ENCODE measurements at places on chromosomes 3 and 15. TPM values are rescaled to one million over a fixed set of nuclear protein-coding genes. Genes with fewer than 3 reads are reported as not detected.

Gene PPIB
- 776 TPM for total RNA-seq

Gene RYR3
- total RNA-seq = 0.17 TPM

Gene GOLGA6L4
- total RNA-seq = 1.5 TPM

Gene DZIP1L
- total RNA-seq = 16.9 TPM

Gene MLH1
- 62.3 TPM for total RNA-seq

Gene STRIT1
- not detected for total RNA-seq

Gene SPINT1
- total RNA-seq = under 0.01 TPM

Gene GOLIM4
- total RNA-seq = 77.3 TPM

Gene ABHD10
- 38.5 TPM for total RNA-seq

Gene FOXL2
- under 0.01 TPM for total RNA-seq

Gene HACD2
- 22.0 TPM for total RNA-seq

Gene SKIC8
- total RNA-seq = 47.1 TPM

Gene AADACL2
- total RNA-seq = under 0.01 TPM

Gene ZNF621
- 23.3 TPM for total RNA-seq

Gene GCNT3
- 0.26 TPM for total RNA-seq

Gene PPARG
- total RNA-seq = 14.9 TPM

Gene RAB6B
- total RNA-seq = 0.51 TPM

Gene SLC22A13
- 0.33 TPM for total RNA-seq

Gene THAP10
- 2.3 TPM for total RNA-seq

Gene GOLGA6L25
- total RNA-seq = not detected

Gene MUC20
- total RNA-seq = under 0.01 TPM

Gene LARP6
- total RNA-seq = 108 TPM

Gene TMEM108
- under 0.01 TPM for total RNA-seq

Gene USP50
- not detected for total RNA-seq

Gene CFAP100
- not detected for total RNA-seq

Gene GATA2
- 0.83 TPM for total RNA-seq

Gene STRC
- total RNA-seq = 0.17 TPM

Gene HIGD2B
- total RNA-seq = 0.26 TPM

Gene C3orf49
- total RNA-seq = not detected

Gene CD86
- total RNA-seq = not detected

Gene TERB2
- total RNA-seq = not detected

Gene GABRG3
- total RNA-seq = not detected

Gene PLOD2
- 114 TPM for total RNA-seq

Gene LRRN1
- 0.33 TPM for total RNA-seq

Gene RASL12
- 50.5 TPM for total RNA-seq

Gene C3orf20
- not detected for total RNA-seq

Gene STXBP5L
- not detected for total RNA-seq

Gene PLS1
- 0.83 TPM for total RNA-seq

Gene ESYT3
- total RNA-seq = 0.51 TPM

Gene CCR8
- total RNA-seq = not detected

Gene SLC12A1
- not detected for total RNA-seq

Gene ROPN1
- not detected for total RNA-seq

Gene C3orf22
- total RNA-seq = not detected

Gene SEMA3B
- 51.6 TPM for total RNA-seq
